ENCODE measurements at places on chromosomes 11 and 22.
A peak's percentile ranks its signal among the peaks of the same experiment; 100 is the strongest.

DNA sequence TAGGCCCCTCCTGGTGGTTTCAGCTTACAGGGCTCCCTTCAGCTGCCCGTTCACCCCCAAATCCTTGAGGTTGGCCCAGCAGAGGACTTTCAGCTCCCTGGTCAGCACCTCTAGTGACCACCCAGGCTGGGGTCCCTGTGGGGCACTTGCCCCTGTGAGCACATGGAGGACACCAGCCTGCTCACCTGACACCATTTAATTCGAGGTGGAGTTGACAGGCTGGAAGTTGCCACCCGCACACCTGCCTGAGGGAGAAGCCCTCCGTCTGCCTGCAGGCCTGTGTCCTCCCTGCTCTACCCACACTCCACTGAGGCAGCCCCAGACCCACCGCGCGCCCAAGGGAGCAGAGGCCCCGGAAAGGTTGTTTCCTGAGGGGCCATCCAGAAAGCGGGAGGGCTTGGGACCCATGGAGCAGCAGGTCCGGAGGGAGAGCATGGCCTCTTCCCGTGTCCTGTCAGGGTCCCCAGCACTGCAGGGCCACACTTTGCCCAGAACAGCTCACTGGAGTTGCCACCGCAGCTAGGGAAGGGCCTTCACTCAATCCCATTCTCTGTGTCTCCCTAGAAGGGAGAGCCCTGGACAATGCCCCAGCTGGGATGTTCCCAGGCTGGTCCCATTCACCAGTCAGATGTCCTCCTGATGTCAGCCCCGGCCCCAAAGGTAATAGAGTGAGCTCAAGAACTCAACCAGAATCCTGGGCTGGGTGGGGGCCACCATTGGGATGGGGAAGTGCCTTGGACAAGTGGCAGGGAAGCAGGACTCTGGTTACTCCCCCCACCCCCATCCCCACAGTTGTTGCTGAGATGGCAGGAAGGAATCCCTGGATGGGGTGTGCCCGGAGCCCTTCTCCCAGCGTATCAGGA, 82.4 kb downstream of the MED15 start:
- no peak for DNase-seq

GRCh38 chr22:34769361-34769760, 296.6 kb upstream of the ISX start:
- no peak for DNase-seq

DNA sequence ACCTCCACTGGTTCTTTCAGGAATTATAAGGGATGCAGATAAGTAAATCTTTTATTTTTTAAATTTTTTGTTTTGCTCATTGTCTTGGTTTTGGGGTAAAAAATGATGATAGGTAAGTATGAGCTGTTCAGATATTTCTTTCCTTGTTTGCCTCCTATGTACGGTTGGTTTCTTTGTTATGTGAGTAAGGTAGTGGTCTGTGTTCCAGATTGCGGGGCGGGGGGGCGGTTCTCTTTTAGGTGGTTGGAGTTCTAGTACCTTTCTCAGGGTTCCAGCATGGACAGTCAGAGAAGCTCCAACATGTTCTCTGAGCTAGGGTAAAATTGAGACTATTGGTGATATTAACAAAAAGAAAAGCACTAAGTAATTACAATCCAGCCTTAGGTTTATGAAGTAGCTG, 2.4 kb downstream of the CTNND1 start:
- no peak for DNase-seq

- DNase-seq = peak; percentile 95
Observed at GRCh38 chr11:129639300-129639699, 176.3 kb upstream of the TMEM45B start.

DNA sequence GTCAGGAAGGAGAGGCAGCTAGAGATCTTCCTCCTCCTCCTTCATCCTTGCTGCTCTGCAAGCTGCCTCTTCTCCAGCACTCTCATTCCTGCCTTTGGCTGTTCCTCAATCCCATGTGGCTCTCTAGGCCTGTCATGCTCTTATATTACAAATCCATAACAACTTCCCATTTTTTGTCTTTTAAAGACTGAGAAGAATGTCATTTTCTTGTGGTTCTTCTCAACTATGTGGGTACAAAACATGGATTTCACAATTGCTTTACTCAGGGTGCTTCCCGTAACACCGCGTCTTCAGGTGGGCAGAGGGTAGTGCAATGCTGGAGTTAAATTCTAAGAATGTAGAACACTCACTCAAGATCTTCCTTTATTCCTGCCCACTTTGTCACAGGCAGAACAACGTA, 6.8 kb upstream of the CAT start:
- DNase-seq = no peak

DNA sequence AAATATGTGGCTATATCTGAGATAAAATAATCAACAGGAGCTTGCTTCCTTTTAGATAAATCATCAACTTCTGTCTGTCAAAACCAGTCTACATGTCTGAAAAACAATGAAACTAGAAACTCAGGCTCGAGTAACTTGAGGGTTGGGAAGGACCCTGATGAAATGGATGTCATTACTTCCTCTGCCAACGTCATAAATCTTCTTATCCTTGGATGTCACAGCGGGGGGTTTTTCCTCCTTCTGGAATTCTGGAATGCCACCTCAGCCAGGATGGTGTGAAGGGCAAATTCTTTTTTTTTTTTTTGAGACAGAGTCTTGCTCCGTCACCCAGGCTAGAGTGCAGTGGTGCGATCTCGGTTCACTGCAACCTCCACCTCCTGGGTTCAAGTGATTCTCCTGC, 13.4 kb downstream of the LGR4 start:
- no peak for DNase-seq

Measured in foreskin fibroblast (primary cell).